Activated CD4-positive, alpha-beta T cell treated with anti-CD3 and anti-CD28 coated beads, Interleukin-2, Interleukin-6, amounts not matched to agents 100 ng/mL and 50 ng/mL, durations not matched to agents 16 hours and 8 hours (primary cell): ENCODE measurements at places on chromosomes 5 and 9.

DNA sequence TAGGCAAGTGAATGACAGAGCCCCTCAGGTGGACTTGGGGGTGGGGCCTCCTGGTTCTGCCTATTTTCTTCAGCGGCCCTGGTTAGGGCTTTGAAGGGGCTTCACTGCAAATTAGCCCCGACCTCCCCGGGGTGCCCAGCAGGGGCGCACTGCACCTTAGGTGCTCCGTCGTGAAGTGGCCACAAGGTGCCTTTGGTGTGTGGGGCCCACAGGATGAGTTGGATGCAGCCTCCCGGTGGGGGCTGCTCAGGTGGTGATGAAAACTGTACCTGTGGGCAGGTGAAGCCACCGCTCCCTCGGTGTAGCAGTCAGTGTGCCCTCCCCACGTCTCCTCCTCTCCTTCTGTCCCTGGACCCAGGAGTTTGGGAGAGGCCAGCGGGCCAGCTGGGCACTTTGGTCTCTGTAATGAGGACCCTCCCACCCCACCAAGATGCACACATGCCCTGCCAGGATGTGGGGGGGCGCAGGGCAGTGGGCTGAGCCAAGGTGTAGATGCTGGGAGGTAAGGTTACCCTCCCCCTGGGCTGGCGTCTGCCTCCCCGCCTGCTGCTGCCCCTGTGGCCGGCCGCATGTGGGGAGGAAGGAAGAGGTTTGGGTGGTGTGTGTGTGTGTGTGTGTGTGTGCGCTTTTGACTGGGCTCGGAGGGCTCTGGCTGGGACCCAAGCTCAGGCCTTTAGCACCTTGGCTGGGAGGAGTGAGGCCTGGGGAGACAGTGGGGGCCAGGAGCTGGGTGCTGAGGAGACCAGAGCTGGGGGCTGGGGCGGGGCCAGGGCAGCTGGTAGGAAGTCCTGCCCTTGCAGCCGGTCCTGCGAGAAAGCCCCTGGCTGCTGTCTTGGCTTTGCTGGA, 55.6 kb downstream of the RXRA start:
- peak; percentile 43 for DNase-seq

DNA sequence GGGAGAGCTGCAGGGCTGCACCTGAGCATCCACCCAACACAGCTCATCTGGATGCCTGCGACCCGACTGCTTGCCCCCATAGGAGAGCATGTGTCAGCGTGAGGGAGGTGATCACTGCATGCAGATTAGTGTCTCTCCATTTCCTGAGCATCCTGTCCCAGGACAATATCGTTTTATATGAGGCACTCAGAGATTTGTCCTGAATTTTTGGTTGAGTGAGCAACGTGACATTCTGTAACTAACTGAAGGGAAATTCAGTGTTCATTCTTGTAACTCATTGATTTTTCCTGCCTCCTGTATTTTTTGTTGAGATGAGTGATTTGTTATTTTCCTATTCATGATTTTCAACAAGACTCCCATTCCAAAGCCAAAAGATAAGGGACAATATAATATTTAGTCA, 20.7 kb upstream of the ANKRD34B start:
- DNase-seq = no peak

- DNase-seq = no peak
Observed at GRCh38 chr9:116154976-116155697, 1.5 kb downstream of the PAPPA start.

GRCh38 chr9:3809724-3810123, 283.9 kb upstream of the RFX3 start:
- peak; percentile 38 for DNase-seq

- DNase-seq = peak; percentile 39
Observed at GRCh38 chr9:84667571-84668195, 1.8 kb upstream of the NTRK2 start.

- no peak for DNase-seq
Observed at GRCh38 chr5:50710838-50711237, 44.4 kb downstream of the PARP8 start.

DNA sequence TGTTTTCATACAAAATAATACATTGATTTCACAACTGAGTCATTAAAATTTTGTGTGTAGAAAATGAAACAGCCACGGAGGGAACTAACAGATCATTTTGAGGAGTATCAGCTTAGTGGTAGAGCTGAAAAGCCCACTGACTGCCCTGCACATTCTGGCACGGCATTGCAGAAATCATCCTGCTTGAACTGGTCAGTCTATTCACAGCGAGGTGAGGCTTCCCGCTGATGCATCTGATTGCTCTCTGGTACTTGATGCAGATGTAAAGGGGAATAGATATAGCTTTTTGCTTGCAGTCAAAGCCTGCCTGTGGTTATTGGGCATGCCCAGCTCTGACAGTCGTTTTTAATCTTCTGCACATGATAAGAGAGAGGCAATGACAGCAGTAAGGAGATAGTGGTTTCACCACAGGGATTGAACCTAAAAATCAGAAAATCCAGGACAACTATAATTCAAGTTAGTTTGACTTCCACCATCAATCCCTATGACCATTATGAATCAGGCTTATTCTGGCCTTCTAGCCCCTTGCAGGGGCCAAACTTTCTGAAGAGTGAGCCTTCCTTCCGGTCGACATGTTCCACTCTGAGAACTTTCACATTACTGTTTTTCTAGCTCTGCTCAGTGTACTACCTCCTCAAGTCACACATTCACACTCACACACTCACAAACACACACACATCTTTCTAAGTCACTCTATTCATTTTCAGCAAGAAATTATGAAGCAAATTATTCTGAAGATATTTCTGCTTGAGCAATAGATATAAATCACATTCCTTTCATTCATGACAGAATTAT, 782.8 kb upstream of the NUDT12 start:
- no peak for DNase-seq

GRCh38 chr5:149358868-149359495, 1.1 kb downstream of the PCYOX1L start:
- DNase-seq = no peak

GRCh38 chr9:37692622-37693221, 42.0 kb downstream of the FRMPD1 start:
- DNase-seq = no peak

DNA sequence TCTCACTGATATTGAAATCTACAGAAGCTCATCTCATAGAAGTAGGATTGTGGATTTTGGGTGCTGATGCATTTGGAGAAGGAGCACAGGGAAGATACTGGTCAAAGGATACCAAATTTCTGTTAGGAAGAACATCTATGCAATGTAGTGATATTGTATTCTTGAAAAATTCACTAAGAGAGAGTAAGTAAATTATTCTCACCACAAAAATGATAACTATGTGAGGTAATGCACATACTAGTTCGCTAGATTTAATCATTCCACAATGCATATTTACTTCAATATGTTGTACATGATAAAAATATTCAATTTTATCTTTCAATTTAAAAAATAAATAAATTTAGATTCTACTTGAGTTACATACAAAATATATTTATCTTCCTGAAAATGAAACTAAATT, 2040.5 kb upstream of the C9orf72 start:
- DNase-seq = no peak

DNA sequence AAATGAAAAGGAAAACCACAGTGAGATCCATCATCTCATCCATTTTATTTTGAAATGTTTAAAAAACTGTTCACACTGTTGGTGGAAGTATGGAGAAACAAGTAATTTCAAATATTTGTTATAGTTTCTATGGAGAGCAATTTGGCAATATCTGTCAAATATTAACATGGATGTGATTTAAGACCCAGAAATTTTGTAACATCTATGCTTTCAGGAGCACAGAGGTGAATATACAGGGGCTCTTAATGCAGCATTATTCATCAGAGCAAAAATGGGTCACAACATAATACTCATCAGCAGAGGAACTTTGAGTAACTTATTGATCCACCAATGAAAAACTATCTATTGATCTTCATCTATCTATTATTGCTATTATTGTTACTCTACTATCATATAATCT, 31.4 kb upstream of the SPATA31C2 start:
- no peak for DNase-seq

DNA sequence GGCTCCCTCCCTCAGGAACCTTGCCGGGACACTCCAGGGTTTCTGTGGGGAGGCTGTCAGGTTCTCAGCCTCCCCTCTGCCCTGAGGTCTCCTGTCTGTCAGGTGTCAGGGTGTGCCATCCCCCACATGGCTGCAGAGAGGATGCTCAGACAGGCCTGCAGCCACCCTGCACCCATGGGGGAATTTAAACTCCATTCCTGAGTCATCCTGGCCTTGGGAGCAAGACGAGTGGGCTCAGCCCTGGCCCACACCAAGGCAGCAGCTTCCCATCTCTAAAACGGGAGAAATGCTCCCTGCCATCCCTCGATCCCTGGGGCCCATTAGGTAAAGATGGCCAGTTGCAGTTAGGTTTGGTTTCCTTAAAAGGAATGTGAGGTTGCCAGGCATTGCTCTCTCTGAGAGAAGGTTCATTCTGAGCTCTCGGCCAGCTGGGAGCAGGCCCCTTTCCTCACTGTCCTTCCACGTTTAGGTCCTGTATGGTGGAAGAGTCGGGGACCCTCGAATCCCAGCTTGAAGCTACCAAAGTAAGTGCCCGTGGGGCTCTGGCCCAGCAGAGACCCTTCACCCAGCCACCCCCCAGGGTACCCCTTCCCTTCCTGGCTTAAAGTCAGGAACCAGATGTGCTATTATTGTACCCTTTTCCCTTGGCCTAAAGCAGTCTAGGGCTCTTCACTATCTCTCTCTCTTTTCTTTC, 26.6 kb downstream of the DYNC2I2 start:
- DNase-seq = no peak

DNA sequence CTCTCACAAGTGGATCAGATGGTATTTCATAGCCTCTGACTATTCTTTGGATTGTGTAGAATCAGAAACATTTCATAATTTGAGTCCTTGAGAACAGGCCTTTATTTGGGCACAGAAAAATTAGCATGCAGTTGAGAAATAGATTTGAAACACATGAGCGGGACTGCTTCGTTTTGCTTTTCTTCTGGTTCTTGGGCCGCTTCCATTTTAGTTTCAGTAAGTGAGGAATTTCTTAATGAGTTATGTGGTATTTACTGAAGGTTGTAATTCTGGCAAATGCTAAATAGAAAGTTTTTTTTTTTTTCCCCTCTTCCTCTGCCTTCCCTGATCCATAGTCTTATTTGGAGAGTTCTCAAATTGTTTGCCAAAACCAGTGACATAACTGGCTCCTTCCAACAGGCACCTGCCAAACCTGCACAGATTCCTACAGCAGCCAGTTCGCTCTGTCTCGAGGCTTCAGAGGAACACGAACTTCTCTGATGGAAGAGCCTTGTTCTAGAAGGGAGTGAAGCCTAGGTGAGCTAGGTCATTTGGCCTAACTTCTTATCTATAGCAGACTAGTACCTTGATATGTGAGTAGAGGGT, 71.2 kb upstream of the SLC28A3 start:
- no peak for DNase-seq

GRCh38 chr5:114054594-114054993, 307.3 kb upstream of the KCNN2 start:
- DNase-seq = no peak

DNA sequence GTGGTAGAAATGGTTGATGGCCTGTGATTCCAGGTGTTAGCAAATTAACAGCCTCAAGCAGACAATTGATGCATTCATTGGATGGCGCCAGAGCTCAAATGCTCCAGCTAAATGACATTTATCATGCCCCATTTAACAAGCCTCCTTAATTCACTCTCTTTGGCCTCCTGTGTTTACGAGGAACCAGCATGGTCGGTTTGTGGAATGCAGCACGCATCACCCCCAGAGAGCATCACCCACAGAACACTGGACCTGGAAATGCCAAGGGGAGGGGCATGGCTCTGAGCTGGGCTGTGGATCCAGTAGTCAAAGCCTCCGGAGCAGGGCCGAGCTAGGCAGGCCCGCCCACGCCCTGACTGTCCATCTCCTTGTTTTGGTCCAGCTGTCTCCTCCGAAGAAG, 434.0 kb downstream of the GADD45G start:
- DNase-seq = no peak

DNA sequence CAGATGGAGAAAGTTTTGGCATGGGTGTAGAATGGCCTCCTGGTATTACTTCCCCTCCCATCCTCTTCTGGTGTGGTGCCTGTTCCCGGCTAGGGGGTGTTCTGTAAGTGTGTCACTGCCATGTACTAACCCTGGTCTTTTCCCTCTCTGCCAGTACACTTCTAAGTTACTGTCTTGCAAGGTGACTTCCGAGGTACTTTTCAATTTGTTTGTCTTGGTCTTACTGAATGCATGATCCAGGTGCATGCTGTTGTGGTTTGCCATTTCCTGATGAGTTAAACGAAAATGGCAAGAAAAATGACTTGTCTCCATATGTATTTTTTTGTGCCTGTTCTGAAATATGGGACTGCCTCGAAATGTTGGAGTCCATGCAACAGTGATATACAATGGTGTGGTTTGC, 46.0 kb downstream of the C9orf152 start:
- peak; percentile 45 for DNase-seq
